ENCODE measurements at places on chromosomes 7 and 10.

- no peak for DNase-seq
Observed at GRCh38 chr7:113548137-113548536, 370.7 kb downstream of the PPP1R3A start.

GRCh38 chr7:100649826-100650565 lies 6.3 kb downstream of the ACTL6B start:
- DNase-seq: no peak

DNA sequence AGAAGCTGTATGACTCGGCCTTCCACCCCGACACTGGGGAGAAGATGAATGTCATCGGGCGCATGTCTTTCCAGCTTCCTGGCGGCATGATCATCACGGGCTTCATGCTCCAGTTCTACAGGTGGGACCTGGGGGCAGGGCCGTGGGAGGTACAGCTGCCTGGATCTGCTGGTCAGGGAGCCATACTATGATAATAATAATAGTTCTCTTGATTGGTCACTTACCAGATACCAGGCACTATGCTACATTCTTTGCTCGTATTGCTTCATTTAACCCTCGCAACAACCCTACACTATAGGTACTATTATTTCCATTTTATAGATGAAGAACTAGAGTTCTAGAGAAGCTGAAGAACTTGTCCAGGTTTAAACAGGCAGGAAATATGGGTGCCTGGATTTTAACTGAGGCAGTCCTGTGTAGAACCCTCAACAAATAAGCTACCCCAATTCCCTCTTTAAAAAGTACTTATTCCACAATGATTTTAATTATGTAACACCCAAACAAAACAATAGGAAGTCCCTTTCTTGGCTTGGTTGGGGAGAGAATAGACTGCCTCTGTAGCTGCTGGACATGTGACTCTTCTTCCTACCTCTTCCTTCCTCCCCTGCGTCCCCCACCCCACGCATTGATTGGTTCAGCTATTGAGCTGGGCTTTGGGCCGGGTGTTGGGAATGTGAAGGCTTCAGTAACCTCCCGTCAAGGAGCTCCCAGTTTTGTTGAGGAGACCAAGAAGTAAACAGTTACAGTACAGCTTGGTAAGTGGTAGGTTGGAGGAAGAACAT lies 12.8 kb downstream of the SFXN2 start:
- DNase-seq: no peak

GRCh38 chr10:103506061-103506460 lies 12.6 kb downstream of the NEURL1 start:
- no peak for DNase-seq

GRCh38 chr10:79284158-79284871 lies 63.0 kb upstream of the PPIF start:
- no peak for DNase-seq

DNA sequence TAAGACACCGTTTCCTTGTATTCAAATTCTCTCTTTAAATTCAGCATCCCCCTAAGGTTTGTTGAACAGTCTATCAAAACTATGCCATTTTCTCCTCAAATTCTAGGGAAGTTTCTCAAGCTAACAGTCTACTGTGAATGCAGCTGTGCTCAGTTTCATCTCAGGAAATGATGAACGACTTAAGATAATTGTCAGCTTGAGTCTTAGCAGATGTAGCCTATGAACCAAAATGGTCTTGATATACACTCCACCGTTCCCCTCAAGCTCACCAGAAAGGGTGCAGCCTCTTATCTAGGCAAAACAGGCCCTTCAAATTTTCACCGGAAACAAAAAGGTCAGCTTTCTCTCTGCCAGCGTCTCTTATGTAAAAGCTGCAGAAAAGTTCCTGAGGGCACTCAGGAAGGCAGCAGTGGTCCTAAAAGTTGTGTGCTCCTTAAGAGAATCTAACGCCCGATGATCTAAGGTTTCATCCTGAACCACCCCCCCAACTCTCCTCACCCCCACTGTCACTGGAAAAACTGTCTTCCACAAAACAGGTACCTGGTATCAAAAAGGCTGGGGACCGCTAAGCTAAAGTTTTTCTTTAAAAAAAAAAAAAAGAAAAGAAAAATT lies 2.1 kb downstream of the DNAJC9 start:
- no peak for DNase-seq

DNA sequence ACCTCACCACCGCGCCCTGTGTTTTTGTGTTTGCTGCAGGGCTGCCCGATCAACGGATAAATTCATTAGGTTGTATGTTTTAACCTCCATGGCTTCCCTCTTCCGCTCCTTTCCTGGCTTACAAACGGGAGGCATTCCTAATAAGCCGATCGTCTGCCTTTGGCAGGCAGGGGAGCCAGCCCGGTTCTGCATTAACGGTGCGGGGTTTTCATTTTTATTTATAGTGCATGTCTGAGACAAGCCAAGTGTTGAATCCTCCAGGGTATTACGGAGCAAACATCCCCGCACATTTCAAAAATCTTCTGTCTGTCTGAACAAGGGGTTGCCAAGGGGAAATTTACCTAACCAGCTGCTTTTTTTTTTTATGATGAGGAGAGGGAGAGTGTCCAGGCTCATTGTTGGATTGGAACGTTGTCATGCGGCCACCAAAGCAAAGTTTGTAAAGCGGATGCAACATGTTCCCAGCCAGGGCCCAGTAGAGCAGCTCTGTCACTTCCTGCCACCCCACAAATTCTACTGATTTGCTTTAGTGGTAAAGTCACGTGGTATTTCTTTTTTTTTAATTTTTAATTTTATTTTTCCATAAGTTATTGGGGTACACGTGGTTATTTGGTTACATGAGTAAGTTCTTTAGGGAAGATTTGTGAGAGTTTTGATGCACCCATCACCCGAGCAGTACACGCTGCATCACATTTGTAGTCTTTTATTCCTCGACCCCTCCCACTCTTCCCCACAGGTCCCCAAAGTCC lies 92.3 kb upstream of the BAIAP2L1 start:
- no peak for DNase-seq

DNA sequence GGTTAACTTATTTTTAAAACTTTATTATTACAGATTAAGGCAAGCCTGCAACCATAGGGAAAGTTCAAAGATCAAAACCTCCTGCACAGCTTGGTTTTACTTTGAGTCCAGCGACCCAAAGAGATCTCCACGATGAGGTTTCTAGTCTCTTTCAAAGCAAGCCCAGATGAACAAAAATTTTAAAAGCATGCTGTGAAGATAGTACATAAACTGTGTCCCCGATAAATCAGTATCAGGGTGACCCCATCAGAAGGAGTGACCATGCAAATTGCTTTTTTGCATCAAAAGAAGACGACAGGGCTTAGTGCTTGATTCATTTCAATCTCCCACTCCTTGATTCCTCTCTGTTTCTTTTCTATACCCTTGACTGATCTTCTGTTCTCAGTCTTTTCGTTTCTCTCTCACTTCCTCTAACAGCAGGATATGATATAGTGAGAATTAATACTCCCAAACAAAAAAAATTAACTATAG lies 16.0 kb upstream of the DNTT start:
- DNase-seq: no peak

DNA sequence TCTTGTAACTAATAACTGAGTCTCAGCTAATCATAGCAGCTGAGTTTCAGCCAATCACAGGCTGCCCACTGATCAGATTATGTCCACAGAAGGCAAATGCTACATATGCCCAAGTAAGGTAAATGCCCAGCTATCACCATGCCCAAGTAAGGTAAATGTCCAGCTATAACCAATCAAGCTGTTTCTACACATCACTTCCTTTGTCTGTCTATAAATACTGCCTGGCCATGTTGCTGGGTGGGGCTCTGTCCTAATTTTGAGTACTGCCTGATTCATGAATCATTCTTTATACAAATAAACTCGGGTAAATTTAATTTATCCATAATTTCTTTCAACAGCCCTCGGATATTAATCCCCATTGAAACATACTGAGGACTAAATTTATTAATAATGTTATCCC lies 312.4 kb downstream of the CACNA2D1 start:
- no peak for DNase-seq

DNA sequence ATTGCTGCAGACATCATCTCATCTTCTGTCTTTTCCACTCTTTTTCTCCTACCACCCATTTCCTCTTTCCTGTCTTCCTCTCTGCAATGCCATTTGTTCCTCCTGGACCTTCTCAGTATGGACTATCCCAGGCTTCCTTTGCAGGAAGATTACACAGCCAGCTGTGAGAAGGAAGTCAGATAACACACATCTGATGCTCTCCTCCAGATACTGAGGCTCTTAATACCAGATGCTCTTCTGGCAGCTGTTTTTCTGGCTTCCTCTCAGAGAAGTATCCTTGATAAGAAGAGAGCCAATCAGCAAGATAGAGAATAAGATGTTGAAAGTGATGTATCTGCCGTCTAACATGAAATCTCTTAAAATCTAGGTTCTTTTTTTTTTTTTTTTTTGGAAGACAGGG lies 14.4 kb downstream of the KIAA1217 start:
- no peak for DNase-seq

DNA sequence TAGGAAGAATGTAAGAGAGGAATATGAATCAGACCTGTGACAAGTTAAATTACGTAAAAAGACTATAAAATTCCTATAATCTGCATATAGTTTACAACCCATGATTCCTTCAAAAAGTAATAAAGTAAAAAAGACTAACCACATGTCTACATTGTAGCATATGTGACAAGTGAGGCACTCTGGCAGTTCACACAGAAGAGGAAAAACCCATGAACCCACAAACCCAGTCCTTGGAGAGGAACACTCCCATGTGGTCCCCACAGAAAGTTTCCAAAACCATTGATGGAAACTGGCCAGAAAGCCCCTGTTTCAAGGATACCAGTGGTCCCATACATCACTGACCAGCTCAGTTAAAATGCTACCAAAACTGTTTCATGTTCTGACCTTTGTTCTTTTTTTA lies 15.7 kb downstream of the KDM7A start:
- DNase-seq: no peak

DNA sequence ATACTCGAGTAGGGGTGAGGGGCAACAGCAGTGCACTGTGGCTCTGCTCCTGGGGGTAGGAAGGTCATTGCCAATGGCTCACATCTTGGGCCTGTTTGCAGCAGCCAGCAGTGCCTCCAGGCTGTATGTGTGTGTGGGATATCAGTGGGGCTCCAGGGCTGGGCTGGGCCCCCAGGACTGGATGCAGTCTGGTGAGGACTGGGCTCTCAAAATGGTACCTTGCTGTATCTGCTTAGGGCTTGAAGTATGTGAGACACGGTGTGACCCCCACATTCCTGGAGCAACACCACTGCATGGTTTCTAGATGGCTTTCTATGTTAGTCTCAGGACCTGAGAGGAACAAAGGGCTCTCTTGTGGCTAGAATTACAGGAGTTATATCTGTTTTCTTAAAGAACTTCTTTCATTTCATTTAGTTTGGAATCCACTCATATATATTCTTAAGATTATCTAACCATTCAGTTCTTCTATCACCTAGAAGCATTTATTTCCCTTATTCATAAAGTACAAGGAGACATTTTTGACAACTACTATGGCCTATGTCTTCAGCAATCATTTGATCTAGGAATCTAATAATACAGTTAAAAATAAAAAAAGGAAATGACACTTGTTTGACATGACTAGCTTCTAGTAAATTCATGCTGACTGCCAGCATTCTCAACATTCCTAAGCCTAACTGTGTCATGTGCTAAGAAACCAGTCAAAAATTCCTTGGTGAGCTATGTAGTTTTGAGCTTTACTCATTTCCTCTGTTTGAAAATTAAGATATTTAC lies 443.2 kb upstream of the SEMA3A start:
- DNase-seq: no peak

GRCh38 chr7:156669035-156669828 lies 28.7 kb downstream of the RNF32 start:
- no peak for DNase-seq

DNA sequence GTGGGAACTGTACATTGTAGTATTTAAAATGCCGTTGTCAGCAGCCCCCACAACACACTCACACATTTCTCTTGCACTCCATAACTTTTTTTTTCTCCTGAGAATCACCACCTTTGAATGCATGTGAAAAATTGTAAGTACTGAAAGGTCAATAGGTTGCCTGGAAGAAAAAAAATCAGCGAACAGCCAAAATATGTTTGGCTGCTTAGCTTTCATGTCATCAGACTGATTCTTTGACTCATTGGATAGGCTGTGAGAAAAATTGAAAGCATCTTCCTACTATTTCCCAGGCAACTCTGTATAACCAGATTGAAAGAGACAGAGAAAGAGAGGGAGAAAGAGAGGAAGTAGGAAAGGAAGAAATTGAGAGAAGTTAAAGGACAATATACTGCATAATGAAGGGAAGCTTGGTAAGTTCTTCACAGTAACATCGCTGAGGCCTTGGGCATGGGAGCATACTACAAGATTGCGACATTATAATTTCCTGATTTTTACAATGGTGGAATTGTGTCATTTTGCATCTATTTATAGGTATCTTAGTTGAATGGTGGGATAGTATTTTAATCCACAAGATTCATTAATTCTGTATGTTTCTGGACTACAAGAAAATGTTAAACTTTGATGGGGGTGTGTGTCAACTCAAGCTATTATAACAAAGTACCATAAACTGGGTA lies 249.3 kb upstream of the KCND2 start:
- DNase-seq: no peak

- DNase-seq: no peak
Observed at GRCh38 chr10:31675726-31676125, 252.9 kb downstream of the ARHGAP12 start.

DNA sequence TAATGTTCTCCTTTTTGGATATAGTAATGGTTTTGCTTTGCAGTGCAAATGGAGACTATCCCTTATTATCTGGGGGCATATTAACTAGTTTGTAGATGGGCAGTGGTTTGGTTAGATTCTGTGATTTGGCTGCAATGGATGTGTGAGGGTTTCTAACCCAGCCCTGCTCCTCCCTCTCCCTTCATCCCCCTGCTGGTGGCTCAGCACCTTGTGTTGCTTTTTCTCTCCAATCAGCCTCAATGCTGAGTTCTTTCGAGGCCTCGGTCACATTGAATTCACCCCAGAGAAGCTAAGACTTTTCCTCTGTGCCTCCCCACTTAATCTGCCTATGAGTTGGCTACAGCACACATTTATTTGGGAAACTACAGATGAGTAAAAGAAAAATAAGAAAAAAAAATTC lies 120.0 kb downstream of the MALRD1 start:
- no peak for DNase-seq

DNA sequence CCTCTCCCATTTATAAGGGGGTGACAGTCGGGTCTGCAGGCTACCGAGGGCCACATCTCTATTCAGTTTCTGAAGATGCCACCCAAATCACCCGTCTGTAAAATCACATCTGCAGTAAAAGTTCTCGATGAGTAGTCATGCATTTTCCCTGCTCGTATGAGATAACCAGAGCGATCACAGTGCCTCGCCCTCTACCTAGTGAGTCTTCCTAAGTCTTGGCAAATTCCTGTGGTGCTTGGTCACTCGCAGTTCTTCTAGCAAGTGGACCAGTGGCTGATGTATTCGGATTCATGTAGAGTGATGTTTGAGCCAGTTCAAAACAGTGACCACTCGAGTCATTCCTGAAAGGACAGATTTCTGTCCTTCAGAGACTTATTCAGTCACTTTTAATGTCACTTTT lies 44.9 kb downstream of the INSYN2A start:
- DNase-seq: no peak

All from NCI-H1694 (cell line).